ENCODE measurements at places on chromosomes 1 and 21.

GRCh38 chr1:218996362-218996761, 177.3 kb upstream of the LYPLAL1 start:
- DNase-seq: no peak

- DNase-seq: no peak
These were observed 398.8 kb downstream of the TBX15 start for GRCh38 chr1:118589238-118589846.

- no peak for DNase-seq
These were observed 68.4 kb upstream of the ATP5PO start for GRCh38 chr21:33984021-33984481.

GRCh38 chr1:170791941-170792340, 128.0 kb downstream of the PRRX1 start:
- DNase-seq: no peak

DNA sequence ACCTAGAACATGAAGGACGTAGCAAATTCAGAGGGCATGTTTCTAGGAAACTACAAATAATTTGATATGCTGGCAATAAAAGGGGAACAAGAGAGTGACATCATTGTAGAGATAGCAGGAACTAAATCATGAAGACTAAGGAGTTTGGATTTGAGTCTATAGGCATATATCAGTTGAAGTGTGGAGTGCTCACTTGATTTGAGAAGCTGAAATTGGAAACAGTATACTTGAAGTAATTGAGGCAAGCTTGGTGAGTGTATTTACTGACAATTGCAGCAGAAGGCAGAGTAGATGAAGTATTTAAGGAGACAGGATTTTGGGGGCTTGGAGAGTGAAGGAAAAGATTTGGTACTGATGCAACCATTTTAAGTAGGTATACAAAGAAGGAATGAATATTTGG, 6.4 kb upstream of the TMCO2 start:
- no peak for DNase-seq

- peak; percentile 42 for DNase-seq
These were observed 352.3 kb upstream of the B3GALT2 start for GRCh38 chr1:193538680-193539079.

GRCh38 chr1:42956739-42957138, 1.9 kb downstream of the SLC2A1 start:
- DNase-seq: no peak

DNA sequence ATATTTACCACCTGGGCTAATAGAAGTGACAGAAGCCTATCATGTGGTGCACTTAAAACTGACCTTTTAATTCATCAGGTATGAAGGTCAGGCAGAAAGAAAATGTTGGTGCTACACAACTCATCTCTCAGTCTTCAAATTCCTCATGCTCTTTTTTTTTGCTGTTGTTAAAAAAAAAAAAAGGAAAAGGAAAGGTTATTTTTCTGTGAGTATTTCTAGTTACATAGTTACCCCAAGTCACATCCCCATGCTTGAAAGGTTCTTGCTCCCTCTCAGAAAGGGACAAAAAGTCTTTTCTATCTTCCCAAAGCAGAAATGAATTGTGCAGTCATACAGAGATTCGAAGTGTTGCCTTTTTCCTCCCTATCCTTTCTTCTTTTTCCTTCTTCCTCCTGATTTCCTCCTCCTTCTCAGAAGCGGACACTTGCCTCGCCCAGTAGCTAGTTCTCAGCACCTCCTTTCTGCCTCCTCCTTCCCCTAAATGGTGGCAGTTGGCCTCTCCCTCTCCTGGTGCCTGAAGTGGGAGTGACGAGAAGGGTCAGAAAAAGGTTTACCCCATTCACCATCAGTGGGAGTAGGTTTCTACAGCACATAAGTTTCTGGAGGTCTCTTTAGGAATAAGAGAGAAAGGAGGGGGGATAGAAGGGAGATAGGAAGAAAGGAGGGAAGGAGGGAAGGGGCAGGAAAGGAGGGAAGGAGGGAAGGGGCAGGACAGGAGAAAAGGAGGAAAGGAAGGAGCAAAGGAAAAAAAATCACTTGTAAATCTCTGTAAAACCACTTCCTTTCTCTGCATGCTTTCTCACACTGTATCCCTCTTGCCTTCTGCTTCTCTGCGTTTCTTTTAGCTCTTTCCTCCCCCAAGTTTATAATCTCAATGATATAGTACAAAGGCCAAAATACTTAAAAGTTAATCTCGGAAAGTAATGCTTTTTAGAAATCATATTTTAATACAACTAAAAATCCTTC, 20.4 kb upstream of the C1orf105 start:
- no peak for DNase-seq

GRCh38 chr21:31553926-31554325, 105.6 kb upstream of the SOD1 start:
- no peak for DNase-seq
